ENCODE measurements at places on chromosomes 4 and X. TPM values are rescaled to one million over a fixed set of nuclear protein-coding genes. Genes with fewer than 3 reads are reported as not detected.

GRCh38 chrX:45714866-45715265, 514.2 kb upstream of the DIPK2B start:
- DNase-seq = no peak

VEGFD gene
- 0.58 TPM for polyA plus RNA-seq

- DNase-seq = no peak
Measured at GRCh38 chr4:80189956-80190677, 7.2 kb upstream of the PRDM8 start.

GRCh38 chr4:145308598-145308997, 128.2 kb upstream of the OTUD4 start:
- no peak for DNase-seq

GRCh38 chr4:185211035-185211434, 1.6 kb downstream of the SNX25 start:
- no peak for DNase-seq

FABP2 gene
- not detected for polyA plus RNA-seq

ADRA2C gene
- polyA plus RNA-seq = 14.3 TPM

DNA sequence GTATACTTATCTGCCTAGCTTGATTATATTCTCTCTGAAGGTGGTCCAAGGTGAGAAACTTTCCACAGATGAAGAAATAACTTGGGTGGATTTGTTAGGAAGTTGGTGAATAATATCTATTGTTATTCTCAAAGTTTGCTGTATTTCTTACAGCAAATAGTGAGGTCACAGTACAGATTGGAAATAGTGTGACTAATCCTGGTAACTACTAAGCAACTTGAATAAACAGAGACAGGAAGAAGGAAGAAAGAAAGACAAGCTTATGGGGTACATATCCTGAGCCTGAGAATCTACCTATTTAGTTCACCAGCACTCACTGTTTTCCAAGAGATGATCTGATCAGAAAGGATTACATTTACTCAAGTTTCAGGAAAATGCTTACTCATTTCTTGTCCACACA, 1416.1 kb downstream of the RPA4 start:
- DNase-seq = no peak

GRCh38 chrX:110791071-110791470, 4.5 kb downstream of the CHRDL1 start:
- no peak for DNase-seq

RHOH gene
- 0.86 TPM for polyA plus RNA-seq

DOK7 gene
- polyA plus RNA-seq = 1.6 TPM

ASMT gene
- not detected for polyA plus RNA-seq

DNA sequence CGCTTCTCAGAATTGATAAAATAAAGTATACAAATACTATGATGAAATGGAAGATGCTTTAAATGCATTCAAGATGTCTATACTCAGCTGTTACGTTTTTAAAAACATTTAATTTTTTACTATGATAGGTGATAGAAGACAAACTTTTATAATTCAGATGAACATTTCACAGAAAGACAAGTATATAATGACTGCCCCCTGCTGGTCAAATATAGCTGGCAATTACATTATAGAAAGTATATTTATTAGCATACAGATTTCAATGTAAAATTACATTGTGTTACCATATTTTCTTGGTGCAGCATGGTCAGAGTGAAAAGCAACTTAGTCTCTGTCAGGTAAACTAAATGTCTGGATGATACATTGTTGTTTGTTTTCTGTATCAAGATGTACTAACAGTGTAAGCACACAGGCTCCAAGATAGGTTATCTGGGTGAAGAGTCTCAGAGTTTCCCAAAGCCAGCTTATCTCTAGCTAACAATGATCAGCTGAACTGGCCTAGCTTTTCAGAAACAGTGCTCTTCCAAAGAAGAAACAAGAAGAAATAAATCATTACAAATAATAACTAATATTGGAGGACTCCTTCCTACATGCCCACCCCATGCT, 54.1 kb downstream of the SRPX start:
- peak; percentile 3 for DNase-seq

MAGEB1 gene
- not detected for polyA plus RNA-seq

DNA sequence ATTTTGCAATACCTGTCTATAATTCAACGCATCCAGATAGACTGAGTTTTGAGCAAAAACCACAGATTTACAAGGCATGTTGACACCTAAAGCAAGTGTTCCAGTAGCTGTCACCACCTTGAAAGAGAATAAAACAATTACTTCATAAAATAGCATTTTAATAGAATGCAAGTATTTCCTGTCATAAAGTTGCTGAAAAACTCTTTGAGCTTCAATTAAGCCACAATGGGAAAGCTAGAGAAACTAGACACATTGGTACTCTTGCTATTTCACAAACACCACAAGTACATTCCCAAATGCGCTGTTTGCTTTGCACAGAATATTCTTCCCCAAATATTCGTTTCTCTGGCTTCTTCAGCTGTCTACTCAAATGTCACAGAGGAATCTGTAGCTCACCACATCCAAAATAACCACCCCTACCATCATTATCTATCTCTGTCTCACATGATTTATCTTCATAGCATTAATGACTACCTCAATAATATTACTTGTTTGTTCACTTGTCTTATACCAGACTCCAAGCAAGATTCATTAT, 70.3 kb downstream of the DDX60 start:
- DNase-seq = no peak

CNGA1 gene
- 3.2 TPM for polyA plus RNA-seq

TMSB15A gene
- 64.7 TPM for polyA plus RNA-seq
